ENCODE measurements at places on chromosomes 2 and 18.

DNA sequence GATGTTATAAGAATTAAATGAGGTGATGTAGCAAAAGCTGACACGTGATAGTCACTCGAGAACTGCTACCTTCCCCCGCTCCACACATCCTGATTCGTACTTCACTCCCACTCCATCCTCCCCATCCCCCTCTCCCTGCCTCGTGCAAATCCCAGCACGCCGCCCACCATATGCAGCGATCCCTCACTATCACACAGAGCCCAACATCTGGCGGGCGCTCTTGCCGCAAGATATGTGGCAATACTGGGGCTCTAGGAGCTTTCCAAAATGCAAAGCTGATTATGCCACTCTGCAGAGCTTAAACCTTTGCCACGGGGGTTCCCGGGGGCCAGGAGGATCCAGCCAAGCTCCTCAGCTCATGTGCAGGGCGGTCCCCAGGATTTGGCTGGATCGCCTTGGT is 37.4 kb downstream of the DNMT3A start:
- no peak for DNase-seq

DNA sequence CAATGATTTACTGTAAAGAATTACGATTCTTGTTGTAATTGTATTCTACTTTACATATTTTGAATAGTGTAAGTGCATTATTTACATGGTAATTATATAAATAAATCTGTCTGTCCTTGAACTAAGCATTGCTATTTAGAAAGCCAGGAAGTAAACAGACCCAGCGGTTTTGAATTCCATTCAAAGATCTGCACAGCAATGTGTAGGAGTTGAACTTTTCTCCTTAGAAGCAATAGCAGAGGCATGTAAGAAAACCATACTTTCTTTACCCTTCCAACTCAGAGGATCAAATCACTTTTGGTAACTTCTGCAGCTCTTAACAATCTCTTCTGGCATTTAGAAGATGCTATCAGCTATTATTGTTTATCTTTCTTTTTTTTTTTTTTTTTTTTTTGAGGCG is 109.2 kb upstream of the VRK2 start:
- DNase-seq: no peak

GRCh38 chr2:32222966-32223365 is 41.7 kb downstream of the NLRC4 start:
- DNase-seq: no peak

- no peak for DNase-seq
These were observed 157.5 kb downstream of the RAPGEF4 start for GRCh38 chr2:172893111-172893510.

DNA sequence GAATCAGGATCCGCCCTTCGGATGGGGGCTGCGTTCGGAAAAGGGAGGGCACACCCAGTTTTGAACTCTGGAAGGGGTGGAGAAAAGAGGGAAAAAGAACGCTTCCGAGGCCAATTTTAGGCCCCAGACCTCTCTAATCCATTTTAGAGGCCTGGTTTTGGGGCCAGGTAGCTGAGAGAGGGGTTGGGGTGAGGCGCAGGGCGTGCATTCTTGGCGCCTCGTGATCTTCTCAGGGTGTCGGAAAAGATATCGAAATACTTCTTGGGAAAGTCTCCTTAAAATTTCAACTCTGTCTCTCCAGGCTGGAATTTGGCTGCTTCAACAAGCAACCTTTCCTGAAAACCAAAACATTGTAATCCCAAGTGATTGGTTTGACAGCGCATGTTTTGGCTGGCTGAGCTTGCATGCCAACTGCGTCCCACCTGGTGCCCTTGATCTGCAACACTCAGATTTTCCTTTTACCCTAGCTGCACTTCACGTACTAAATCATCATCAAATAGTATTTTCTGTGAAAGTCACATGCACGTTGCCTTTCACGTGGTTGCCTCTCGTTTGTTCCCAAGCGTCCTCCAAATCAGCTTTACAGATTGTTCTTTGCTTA is 864 bp upstream of the XPO1 start:
- peak; percentile 23 for DNase-seq

- DNase-seq: no peak
These were observed 14.5 kb upstream of the PAPOLG start for GRCh38 chr2:60741576-60741975.

GRCh38 chr2:166764216-166764615 is 124.1 kb upstream of the XIRP2 start:
- DNase-seq: no peak

- no peak for DNase-seq
These were observed 47.6 kb downstream of the KLHL29 start for GRCh38 chr2:23432531-23432930.

- no peak for DNase-seq
These were observed 89.5 kb upstream of the ODC1 start for GRCh38 chr2:10537522-10538199.

DNA sequence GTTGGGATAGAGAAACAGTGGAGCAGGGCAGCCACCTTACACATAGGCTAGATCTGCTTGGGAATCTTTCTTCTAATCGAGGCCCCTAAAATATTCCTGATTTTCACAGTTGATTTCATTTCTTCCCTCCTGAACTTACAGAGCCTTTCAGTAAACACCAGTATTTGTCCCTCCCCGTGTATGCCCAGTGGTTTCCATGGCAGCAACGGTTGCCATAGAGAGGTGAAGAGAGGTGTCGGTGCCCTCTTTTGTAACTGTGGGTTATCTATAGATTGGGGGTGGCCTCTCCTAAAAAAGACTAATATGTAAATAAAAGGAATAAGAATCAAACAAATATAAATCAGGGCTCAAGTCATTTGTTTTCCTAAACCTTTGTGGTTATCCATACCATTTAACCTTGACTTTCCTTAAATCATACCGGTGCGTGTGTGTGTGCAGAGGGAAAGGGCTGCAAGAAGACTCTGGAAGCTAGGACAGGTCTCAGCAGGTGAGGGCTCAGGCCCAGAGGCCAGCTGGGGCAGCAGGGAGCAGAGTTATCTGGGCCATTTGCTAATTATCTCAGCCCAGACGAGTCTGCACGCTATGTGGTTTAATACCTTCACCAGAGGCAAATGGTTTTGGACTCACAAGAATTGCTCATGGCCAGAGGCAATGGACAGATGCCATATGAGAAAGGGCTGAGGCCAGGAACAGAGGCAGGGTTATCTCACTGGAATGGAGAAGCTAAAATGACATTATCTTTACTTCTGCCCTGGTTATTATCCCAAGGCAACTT is 35.5 kb downstream of the LIPG start:
- DNase-seq: no peak

DNA sequence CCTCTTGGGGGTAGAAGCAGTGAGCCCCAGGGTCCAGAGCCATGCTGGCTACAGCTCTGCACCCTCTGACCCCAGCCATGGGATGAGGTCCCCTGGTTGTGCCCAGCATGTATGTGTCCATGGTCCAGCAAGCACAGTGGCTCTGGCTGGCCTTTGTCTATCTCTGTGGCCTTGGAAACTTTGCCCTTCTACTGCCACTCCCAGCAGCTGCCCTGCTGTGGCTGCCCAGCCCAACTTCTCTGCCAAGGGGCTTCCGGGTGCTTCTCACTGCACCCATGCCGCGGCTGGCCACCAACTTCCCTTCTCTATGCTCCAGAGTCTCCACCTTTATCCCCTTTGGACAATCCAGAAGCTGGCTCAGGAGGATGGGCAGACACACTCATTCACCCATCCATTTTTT is 18.8 kb downstream of the TMEM185B start:
- no peak for DNase-seq

GRCh38 chr2:70850925-70851324 is 15.3 kb upstream of the CD207 start:
- no peak for DNase-seq

DNA sequence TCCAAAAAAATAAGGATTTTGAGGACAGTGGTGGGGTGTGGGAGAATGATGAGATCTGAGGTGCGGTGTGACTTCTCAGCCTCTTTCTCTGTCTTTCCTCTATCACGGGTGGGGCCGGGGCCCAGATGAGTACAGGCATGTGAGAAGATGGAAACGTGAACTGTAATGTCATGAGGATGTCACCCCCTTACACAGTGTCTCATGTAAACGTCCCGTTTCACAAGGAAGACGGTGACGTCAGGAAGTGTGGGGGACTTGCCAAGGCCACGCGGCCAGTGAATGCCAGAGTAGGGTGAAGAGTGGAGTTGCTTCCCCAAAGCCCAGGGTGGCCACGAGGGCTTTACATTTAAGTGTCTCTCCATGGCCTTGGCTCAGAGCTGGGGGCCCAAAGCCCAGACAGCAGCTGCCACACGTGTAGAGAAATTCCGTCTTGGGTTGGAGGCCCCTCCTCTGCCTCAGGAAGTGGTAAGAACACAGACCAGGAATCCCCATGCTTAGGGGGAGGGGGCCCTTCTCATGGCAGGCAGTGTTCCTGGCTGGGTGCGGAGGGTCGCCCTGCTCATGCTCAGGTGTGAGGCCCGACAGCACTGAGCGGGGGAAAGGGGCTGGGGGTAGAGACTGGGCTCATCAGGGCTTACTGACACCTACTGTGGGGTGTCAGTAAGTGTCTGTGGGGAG is 80.9 kb upstream of the SMAD7 start:
- no peak for DNase-seq

DNA sequence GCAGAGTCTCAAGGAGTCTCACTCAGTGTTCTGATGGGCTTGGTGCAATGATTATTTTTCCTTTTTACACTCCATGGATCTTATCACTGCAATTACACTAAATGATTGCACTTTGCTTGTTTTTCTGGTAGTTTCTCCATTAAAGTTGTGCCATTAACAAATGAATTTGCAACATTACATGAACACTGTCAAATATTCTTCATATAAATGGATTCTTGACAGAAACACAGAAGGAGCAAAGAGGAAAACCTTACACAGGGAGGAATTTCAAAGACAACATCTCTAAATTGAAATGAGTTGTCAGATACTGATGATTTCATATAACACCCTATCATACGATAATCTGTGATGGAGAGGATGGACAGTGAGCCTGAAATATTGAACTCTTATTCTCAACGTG is 65.4 kb upstream of the CHST9 start:
- DNase-seq: no peak

- no peak for DNase-seq
These were observed 24.3 kb upstream of the KLHL29 start for GRCh38 chr2:23360571-23361125.

DNA sequence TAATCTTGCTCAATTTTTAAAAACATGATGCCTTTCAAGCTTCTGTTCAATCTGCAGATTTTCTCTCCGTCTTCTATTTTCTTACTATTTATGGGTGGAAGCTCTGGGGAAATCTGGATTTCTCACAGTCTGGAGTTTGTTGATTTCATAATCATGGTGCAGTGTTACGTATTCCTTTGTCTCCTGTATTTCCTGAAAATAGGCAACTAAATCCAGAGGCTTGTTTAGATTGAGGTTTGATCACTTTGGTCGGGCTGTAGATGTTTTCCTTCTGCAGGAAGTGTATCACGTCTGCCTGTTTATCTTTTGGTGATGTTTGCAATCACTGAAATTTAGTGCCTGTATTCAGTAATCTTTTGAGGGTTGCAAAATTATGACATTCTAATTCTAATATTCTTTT is 487.7 kb downstream of the LRRTM4 start:
- DNase-seq: no peak

GRCh38 chr2:4964579-4964978 is 727.6 kb upstream of the SOX11 start:
- no peak for DNase-seq
